Heart left ventricle (tissue), 16 donors: ENCODE measurements at places on chromosomes 13 and 19. TPM values are rescaled to one million over a fixed set of nuclear protein-coding genes. Genes with fewer than 3 reads are reported as not detected.
A peak's percentile ranks its signal among the peaks of the same experiment; 100 is the strongest.

- DNase-seq = peak; percentile 74
Measured at GRCh38 chr13:98977568-98978265, at the start of gene DOCK9. Gene DOCK9 (minus strand): TSS chr13:98978064. CDS start chr13:98977909, 155 bp downstream.

GRCh38 chr13:80572308-80572922 lies 231.5 kb upstream of the SPRY2 start:
- DNase-seq = no peak

DNA sequence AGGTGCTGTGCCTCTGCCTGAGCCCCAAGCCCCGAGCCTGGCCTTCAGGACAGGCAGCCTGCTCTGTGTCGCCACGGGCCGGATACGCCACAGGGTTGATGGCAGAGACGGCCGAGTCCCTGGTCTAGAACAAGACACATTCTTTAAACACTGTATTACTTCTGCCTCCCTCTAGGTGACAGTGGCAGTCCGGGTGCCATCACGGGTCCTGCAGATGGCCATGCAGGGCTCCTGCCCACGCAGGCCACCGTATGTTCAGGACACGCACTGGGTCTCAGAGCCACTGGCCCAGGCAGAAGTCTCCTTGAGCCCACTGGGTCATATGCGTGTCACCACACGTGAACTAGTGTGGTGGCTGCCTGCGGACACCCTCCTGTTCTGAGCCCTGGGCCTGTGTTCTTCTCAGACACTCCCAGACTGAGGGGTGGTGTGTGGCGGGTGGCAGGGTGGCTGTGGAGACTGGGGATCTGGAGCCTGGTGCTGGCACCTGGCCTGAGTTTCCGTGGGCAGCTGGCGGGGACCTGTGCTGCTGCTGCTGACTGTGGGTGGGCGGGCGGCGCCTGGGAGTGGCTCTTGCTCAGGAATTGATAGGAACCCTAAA lies 4.4 kb downstream of the PLEKHJ1 start:
- DNase-seq = no peak

- no peak for DNase-seq
Measured at GRCh38 chr13:98533912-98534311, 43.0 kb downstream of the STK24 start.

- no peak for DNase-seq
Measured at GRCh38 chr19:52198678-52199077, 8.8 kb downstream of the PPP2R1A start.

FGF9 gene
- 10.7 TPM for total RNA-seq

TPGS1 gene
- 11.1 TPM for total RNA-seq

DNA sequence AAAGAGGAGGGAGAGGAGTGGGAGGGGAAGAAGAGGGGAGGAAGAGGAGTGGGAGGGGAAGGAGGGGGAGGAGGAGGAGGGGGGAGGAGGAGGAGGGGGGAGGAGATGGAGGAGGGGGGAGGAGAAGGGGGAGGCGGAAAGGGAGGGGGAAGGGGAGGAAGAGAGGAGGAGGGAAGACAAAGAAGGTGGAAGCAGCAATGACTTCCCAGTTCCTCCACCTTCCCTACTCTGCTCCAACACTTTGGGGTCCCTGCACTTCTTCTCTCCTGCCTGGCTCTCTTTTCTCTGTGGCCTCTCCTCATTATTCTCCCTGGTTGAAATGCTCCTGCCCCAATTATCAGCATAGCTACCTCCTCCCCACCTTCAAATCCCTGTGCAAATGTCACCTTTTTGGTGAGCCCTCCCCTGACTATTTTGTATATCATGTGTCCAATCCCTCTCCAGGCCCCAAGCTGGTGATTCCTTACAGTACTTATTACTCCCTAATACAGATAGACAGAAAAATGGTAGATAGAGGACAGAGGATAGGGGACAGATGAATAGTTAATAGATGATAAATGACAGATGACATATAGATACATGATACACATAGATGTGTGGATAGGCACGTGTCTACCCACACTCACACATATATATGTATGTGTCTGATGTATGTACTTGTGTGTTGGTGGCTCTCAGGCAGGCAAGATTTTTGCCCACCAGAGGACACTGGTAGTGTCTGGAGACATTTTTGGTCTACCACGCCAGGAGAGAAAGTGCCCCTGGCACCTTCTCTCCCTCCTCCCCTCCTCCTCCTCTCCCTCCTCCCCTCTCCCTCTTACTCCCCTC lies 25.2 kb downstream of the NLRP9 start:
- no peak for DNase-seq

GRCh38 chr13:84038001-84038400 lies 155.7 kb upstream of the SLITRK1 start:
- no peak for DNase-seq

- DNase-seq = no peak
Measured at GRCh38 chr13:35917252-35917941, 213.8 kb downstream of the DCLK1 start.

PRTN3 gene
- not detected for total RNA-seq

GRCh38 chr19:50893047-50893736 lies 18.0 kb downstream of the KLK4 start:
- no peak for DNase-seq

GRCh38 chr19:45311621-45312020 lies 11.1 kb downstream of the CKM start:
- no peak for DNase-seq

CTXN1 gene
- 0.32 TPM for total RNA-seq

KIR3DL2 gene
- not detected for total RNA-seq

DNA sequence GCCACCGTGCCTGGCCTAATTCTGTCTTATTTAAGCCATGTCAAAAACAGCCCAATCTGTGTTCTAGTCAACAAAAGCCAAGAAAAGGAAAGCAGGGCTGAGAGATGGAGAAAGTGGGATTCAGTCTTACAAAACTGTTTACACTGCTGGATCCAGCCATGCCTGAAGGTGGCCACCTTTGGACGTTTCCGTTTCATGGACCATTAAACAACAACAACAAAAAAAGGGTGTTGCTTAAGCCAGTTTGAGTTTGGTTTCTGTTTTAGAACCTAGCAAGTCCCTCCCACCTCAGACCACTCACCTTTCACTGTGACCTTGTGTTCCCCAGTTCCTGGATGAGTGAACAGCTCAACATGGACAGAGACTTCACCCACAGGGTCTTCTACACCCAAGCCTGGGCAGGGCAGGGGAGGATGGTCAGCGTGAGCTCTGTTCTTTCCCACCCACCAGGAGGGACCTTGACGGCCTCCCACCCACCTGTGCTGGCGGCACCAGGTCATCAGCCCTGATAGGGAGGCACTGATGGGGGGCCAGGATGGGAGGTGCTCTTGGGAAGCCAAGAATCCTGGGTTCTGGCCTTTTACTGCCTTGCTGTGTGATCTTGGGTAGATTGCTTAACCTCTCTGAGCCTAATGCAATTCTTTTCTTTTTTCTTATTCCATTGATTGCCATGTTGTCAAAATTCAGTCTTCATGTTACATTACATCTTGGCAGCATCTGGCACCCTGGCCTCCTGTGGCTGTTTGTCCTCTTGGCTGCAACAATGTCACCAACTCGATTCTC lies 56.2 kb downstream of the COLGALT1 start:
- no peak for DNase-seq

PSG1 gene
- not detected for total RNA-seq

GRCh38 chr19:46766569-46767317 lies 20.5 kb upstream of the STRN4 start:
- peak; percentile 29 for DNase-seq

DNA sequence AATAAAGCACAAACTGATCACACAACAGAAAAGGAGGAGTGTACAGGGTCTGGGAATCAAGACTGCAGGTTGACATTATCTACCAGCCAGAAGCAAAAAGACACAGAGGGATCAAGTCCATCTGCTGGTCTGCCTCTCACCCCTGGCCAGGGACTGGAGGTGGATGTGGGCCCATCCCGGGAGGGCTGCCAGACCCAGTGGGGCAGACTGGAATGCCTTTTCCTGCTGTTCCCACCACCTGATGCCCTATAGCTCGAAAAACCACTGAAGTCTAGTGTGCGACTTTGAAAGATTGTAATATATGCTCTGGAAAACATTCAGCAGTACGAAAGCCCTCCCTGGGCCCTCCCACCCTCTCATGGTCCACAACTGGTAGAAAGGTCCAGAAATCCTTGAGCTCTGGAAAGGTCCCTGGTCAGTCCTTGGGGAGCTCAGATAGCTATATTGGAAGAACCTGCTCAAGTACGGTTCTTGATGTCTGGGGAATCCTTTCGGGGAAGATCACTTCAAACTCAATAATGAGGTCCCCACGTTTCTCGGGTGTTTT lies 2.6 kb downstream of the DNAJB1 start:
- no peak for DNase-seq

POLR1D gene
- total RNA-seq = 70.1 TPM

FFAR1 gene
- total RNA-seq = not detected

DNA sequence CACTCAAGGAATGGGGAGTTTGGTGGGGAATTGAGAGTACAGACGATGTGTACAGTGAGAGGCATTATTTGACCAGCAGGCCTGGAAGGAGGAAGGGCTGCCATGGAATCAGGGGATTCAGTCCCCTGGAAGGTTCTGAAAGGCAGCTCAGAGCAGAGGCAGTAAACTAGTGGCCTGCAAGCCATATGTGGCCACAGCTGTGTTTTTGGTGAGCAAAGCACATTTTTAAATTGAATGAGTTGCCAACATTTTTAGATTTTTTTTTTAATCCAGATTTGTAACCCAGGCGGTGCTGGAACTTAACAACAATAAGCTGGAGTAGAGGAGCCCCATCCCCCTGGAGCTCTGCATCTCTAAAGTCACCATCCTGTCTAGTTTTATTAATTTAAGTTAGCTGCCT lies 95.3 kb upstream of the IPO5 start:
- DNase-seq = no peak

SHISA7 gene
- total RNA-seq = not detected

GRCh38 chr19:7287722-7288121 lies 6.5 kb downstream of the INSR start:
- no peak for DNase-seq

DNA sequence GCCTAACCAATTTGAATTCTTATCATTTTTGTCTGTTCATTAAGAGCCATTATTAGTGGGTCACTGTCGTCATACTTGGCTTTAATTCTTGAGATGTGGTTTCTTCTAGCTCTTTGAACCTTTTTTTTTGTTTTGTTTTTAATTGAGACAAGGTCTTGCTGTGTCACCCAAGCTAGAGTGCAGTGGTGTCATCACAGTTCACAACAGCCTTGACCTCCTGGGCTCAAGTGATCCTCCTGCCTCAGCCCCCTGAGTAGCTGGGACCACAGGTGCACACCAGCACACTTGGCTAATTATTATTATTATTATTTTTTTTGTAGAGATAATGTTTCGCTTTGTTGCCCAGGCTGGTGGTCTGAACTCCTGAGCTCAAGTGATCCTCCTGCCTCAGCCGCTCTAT lies 25.8 kb upstream of the LDLR start:
- no peak for DNase-seq

CDC37 gene
- total RNA-seq = 189 TPM

ICAM5 gene
- 0.47 TPM for total RNA-seq

GRCh38 chr19:10780368-10780767 lies 55.6 kb downstream of the TMED1 start:
- DNase-seq = peak; percentile 63

MEF2B gene
- total RNA-seq = 0.51 TPM

GRCh38 chr19:44677019-44677811 lies 5.9 kb downstream of the CEACAM19 start:
- no peak for DNase-seq

- DNase-seq = peak; percentile 73
Measured at GRCh38 chr19:51131780-51132680, 7.3 kb downstream of the SIGLEC9 start.

FXYD3 gene
- 2.5 TPM for total RNA-seq

GRCh38 chr19:29677001-29677817 lies 11.9 kb downstream of the PLEKHF1 start:
- DNase-seq = no peak

DNA sequence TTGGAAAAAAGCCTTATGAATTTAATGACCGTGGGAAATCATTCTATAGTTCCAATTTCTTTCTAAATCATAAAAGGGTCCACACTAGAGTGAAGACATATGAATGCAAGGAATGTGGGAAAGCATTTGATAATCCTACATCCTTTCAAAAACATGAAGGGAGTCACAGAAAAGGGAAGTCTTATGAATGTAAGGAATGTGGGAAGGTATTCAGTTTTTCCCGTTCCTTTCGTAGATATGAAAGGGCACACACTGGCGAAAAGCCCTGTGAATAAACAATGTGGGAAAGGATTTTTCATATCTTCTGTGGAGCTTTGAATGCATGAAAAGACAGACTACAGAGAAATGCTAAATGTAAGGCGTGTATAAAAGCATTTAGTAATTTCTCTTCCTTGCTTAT lies 27.0 kb downstream of the ZNF20 start:
- DNase-seq = no peak

- DNase-seq = no peak
Measured at GRCh38 chr19:15124572-15125231, 17.5 kb downstream of the SYDE1 start.

ZNF222 gene
- 2.3 TPM for total RNA-seq

KLHL26 gene
- 9.5 TPM for total RNA-seq

MISP3 gene
- 5.8 TPM for total RNA-seq

DNA sequence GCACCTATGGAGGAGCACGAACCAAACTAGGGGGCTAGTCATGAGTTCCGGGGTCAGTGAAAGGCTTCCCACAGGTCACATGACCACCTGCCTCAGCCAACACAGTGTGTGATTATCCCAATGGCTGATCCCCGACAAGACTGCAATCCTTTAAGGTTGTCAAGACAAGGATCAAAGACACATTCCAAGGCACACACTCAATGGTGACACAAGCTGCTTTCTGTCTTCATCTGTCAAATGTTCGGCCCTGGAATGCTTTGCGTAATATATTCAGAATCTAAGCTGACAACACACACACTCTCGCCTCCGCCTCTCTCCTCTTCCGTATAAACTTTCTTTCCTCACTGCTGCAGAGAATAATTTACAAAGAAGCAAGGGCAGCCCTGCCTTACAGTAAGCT lies 11.7 kb downstream of the RANBP3 start:
- no peak for DNase-seq

- peak; percentile 78 for DNase-seq
Measured at GRCh38 chr19:10006335-10006708, 4.0 kb downstream of the COL5A3 start.

SHD gene
- total RNA-seq = not detected

C19orf81 gene
- 1.5 TPM for total RNA-seq
